ENCODE measurements at places on chromosomes 1 and 21. TPM values are rescaled to one million over a fixed set of nuclear protein-coding genes. Genes with fewer than 3 reads are reported as not detected.

DNA sequence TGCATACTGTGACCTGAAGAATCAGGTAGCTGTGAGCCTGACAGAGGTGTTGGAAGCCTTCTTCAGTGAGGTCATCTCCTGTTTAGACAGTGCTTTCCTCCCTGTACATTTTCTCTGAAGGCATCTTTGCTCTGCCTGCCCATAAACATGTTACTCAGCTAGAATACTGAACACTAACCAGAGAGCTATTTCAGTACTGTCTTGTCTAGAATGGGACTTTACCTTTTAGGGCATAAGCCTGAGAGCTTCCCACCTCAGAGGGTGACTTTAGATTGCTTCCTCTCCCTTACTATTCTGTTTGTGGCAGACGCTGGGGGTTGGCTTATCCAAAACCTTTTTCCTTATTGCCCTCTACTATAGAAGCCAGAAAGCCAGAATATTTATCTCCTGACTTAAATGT is 23.3 kb upstream of the ZNF326 start:
- DNase-seq, result no peak

DNA sequence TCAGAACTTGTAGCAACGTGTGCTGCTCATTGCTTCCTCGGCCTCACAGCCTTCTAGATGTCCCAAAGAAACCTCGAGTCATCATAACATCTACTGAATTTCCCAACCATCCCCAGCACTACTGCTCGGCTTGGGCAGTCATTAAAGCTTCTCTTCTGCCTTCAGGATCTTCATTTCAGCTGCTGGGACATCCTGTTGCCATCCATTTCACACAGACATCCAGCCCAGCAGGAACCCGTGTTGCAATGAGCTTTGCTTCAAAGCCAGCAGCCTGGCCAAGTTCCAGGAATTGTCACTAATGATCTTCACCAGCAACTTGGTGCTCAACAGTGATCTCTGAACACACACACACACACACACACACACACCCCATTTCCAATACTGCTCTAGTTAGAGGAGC is 18.5 kb downstream of the WLS start:
- DNase-seq, result no peak

TMCC2 gene
- total RNA-seq, result 3.3 TPM

DNA sequence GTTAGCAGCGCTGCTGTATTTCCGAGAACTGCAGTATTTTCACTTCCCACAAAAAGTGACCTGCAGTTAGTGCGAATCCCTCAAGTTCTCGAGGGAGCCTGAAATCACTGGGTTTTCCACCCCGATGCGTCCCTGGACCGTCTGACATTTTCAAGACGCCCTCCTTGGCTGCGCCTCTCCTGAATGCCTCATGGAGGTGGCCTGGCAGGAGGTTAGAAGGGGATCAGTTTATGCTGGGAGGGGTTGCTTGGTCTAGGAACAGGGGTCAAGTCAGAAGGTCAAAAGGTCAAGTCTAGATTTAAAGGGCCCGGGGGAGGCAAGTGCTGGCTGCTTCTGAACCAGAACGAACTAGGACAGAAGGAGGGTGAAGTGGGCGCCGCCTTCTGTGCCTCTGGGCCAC is 176.8 kb downstream of the PRDM16 start:
- DNase-seq, result no peak

SPATA21 gene
- not detected for total RNA-seq

DNA sequence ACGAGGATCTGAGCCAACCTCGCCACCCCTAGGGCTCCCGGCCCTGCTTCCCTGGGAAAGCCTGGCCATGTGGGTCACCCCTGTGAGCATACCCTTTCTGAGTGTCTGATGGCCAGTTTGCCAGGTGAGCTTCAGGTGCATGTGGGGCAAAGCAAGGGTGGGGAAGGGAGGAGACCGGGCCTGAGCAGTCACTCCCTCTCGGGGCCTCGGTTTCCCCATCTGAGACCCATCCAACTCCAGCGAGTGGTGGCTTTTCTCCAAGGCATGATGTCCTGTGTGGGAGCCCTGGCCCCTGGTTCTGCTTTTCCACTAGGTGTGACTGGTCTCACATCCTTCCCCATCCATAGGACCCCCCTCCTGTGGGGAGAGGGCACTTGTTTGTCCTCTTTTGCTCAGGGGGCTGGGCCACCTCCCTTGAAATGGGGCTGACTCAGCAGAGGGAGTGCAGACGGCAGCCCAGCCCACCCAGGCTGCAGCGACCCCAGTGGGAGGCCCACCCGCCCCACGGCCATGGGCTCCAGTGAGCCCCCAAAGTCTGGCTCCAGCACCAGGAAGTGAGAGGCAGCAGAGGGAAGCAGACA is 1.7 kb upstream of the WNT9A start:
- DNase-seq, result no peak
